Myocyte (in vitro differentiated cells): ENCODE measurements at places on chromosomes 4 and X. TPM values are rescaled to one million over a fixed set of nuclear protein-coding genes. Genes with fewer than 3 reads are reported as not detected.

Gene HELQ
- total RNA-seq: 12.7 and 14.4 TPM in 2 replicates

Gene TGIF2LX
- total RNA-seq: not detected in 2 replicates

Gene CLCN5
- 41.9 and 55.1 TPM in 2 replicates for total RNA-seq

Gene P2RY4
- total RNA-seq: not detected in 2 replicates

Gene HSD17B11
- 25.1 and 30.8 TPM in 2 replicates for total RNA-seq
